Activated gamma-delta T cell (primary cell): ENCODE measurements at places on chromosomes 2 and 18.

- no peak for DNase-seq
These were observed 249.9 kb upstream of the RBBP8 start for GRCh38 chr18:22683196-22683676.

GRCh38 chr18:13416208-13416607 is 197.6 kb downstream of the LDLRAD4 start:
- no peak for DNase-seq

DNA sequence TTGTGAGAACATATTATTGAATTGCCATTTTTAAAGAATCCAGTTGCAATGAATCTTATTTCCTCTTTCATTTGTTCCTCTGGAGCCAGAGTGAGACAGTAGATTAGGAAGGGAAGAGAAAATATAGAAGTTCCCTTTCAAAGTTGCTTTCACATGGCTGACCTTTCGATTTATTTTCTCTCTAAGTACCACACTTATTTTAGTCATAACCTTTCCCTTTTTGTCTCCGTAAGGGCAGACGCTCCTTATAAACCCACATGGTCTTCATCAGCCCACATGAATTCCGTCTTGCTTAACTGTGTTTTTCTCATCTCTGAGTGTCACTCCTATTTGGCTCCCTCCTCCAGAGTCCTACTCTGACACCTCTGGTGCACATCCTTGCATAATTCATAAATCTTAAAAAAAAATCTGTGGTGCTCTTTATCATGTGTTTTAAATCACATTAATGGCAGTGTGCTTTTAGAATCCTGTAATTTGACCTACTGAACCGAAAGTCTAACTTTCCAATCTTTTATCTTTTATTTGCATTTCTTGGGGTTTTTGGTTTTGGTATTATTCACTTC is 38.5 kb upstream of the ZNF396 start:
- no peak for DNase-seq

DNA sequence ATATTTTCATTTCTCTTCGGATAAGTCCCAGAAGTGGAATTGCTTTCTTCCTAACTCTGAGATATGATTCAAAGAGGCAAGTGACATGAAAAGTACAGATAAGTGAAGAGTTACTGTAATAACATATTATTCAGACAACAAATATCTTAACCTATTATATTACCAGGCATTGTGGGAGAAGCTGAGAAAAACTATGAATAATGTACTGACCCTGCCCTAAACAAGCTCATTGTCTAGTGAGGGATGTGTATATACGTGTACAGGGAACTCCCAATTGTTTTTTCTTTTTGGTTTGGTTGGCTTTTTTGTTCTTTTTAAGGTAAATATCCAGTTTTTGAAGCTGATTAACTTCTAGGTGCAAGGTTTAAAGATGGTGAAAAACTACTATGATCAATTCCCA is 26.5 kb downstream of the NCKAP1 start:
- DNase-seq: no peak

GRCh38 chr18:23129355-23130002 is 5.8 kb upstream of the CABLES1 start:
- DNase-seq: no peak

DNA sequence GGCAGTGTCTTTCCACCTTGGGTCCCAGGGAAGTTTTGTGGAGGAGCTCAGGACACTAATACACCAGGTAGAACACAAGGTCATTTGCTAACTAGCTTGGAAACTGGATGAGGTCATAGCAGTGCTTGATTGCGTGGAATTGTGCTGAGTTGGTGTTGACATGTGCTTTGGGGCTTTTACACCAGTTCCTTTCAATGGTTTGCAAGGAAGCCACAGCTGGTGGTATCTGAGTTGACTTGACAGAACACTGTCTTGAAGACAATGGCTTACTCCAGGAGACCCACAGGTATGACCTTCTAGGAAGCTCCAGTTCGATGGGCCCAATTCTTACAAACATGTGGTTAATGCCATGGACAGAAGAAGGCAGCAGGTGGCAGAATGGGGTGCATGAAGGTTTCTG is 5.9 kb downstream of the CTLA4 start:
- no peak for DNase-seq

- no peak for DNase-seq
These were observed 17.0 kb downstream of the VRK2 start for GRCh38 chr2:58063641-58064040.

- DNase-seq: no peak
These were observed 68.6 kb upstream of the MAL start for GRCh38 chr2:94956797-94957391.

DNA sequence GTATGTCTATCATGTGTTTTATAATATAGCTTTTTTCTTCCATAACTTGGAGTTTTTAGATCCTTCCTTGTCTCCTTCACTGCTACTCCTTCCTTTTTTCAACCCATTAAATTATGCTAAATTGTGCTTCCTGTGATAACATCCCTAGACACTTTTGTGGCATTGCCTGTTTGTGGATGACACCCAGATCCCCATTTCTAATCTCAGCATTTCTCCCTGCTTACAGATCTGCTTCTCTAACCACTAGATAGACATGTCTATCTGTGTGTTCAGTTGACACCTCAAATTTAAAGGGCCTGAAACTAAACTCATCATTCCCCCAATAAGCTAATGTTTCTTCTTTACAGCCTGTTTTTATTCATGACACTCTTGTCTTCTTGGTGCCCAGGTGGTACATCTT is 244.8 kb downstream of the BABAM2 start:
- no peak for DNase-seq

DNA sequence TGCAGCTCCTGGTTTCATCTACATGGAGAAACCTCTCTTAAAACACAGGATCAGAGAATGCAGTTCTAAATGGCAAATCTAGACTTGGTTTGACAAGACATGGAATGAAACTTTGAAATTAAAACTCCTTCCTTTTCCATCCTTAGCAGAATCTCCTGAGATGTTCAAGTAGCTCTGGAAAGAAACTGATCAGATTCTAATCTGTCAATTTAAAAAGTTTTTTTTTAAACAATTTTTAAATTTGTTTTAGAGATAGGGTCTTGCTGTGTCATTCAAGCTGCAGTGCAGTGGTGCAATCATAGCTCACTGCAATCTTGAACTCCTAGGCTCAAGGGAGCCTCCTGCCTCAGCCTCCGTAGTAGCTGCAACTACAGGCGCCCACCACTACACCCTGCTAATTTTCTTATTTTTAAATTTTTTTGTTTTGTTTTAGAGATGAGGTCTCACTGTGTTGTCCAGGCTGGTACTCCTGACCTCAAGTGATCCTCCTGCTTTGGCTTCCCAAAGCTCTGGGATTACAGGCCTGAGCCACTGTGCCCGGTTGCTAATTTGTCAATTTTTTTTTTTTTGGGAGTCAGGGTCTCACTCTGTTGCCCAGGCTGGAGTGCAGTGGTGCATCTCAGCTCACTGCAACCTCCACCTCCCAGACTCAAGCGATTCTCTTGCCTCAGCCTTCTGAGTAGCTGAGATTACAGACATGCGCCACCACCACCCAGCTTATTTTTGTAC is 216.7 kb downstream of the TGIF1 start:
- DNase-seq: no peak

DNA sequence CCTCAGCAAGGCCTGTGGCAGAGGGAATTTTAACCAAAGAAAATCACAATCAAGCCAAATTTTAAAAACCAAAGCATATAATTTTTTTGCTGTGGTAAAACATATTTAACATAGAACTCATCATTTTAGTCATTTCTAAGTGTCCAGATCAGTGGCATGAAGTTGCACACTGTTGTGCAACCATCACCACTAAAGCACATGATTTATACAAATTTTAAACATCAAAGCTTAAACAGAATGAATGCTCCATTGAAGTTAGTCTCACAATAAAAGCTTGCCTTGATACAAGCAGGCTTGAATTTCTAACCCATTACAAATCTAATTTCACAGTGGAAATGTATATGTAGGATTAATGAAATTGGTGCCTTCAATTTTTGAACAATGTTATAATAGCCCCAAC is 31.2 kb downstream of the FTCDNL1 start:
- DNase-seq: no peak

- DNase-seq: no peak
These were observed 385.1 kb upstream of the POU3F3 start for GRCh38 chr2:104468846-104469245.

- DNase-seq: no peak
These were observed 69.7 kb downstream of the EPHA4 start for GRCh38 chr2:221502270-221503010.

DNA sequence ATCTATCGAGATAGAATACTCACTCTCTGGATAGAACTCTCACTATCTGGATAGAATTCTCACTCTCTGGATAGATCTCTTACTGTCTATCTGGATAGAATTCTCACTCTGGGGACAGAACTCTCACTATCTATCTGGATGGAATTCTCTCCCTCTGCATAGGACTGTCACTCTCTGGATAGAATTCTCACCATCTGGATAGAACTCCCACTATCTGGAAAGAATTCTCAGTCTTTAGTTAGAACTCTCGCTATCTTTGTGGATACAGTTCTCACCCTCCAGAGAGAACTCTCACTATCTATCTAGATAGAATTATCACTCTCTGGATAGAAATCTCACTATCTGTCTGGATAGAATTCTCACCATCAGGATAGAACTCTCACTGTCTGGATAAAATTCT is 16.5 kb downstream of the ABCG8 start:
- no peak for DNase-seq

GRCh38 chr2:126902859-126903258 is 4.2 kb downstream of the TEX51 start:
- DNase-seq: no peak

GRCh38 chr2:105790461-105791149 is 45.9 kb downstream of the NCK2 start:
- no peak for DNase-seq

DNA sequence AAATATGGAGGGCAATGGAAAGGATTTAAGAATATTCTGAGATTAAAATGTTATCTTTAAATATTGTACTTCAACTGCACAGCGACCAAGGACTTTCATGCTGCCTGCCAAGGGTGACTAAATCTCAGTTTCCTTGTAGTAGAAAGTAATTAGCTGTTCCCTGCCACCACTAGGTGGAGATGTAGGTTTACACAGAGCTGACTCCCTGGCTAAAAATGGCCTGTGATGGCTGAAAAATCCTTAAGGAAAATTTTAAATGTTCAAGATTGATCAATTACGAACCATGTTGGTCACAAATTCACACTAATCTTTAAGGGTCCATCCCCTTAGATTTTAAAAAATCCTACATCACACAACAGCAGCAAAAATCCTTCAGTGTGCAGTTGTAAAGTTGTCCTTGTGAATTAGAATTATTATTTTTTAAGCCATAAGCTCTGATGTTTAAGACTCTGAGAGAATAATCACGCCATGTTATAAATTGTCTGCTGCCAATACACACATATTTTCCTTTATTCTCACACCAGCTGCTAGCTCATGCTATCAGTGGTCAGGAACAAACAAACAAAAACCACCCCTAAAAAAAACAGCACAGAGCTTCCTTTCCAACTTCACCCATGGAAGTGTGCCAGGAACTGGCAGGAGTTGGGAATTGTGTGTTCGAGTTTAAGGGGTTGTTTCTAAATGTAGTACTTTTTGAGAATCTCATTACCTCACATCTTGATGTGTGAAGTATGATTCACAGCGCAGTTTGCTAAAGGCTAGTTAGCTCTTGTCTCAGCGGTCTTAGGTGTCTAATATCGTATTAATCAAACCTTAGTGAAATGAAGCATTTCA is 399.8 kb downstream of the TMEM182 start:
- DNase-seq: no peak

GRCh38 chr2:37005118-37005868 is 39.0 kb upstream of the STRN start:
- no peak for DNase-seq

DNA sequence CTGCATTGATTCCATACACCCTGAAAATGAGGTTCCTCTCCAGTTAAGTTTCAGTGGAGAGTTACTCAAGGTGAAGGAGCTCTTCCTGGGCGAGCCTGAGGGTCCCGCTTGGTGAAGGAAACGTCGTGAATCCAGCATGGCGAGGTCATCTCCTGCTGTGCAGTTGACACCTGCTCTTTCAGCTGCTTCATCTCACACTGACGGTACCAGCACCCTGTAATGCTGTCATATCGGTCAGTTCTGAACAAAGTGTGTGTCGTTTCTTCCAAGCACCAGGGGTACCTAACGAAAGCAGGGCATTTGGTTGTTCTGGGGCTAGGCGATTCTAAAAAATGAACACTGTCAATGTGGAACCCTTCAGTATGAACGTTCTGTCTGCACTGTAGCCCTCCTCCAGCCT is 52.6 kb downstream of the ITGB1BP1 start:
- no peak for DNase-seq

GRCh38 chr2:234001380-234002160 is 48.9 kb upstream of the SPP2 start:
- DNase-seq: no peak

GRCh38 chr2:152569186-152569585 is 148.1 kb downstream of the PRPF40A start:
- no peak for DNase-seq

GRCh38 chr2:173690349-173690748 is 274.8 kb downstream of the SP3 start:
- no peak for DNase-seq

GRCh38 chr2:28273751-28274150 is 118.9 kb upstream of the FOSL2 start:
- DNase-seq: no peak

DNA sequence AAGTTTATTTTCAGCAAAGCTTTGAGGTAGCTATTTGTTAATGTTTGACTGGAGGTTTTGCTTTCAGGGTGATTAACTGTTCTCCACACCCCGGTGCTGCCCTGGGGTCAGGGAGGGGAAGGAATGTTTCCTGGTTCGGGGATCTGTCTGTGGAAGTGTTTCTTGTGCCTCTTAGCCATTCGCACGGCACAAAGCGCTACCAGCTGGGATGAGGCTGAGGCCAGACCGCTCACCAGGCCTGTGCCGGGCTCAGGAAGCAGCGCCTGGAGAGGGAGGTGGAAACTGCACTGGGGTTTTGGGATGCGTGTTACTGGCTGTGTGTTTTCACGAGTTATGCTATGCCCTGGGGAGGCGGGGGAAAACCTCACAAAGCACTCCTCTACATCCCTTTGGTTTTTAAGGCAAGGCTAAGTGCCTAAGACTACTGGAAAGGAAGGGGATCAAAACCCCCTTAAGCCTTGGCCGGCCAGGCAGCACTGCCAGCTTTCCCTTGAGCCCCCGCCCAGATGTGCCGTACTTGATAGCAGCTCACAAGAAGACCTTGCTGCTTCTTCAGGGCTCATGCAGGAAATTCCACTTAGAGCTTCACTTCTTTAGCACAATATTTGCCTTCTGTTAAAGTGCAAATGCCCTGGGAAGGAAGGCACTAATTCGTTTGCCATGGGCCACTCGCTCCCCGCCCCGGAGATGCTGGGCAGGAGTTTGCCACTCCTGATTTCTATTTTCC is 65.7 kb upstream of the CNGA3 start:
- no peak for DNase-seq

- no peak for DNase-seq
These were observed 49.5 kb upstream of the MBOAT2 start for GRCh38 chr2:9052821-9053533.

DNA sequence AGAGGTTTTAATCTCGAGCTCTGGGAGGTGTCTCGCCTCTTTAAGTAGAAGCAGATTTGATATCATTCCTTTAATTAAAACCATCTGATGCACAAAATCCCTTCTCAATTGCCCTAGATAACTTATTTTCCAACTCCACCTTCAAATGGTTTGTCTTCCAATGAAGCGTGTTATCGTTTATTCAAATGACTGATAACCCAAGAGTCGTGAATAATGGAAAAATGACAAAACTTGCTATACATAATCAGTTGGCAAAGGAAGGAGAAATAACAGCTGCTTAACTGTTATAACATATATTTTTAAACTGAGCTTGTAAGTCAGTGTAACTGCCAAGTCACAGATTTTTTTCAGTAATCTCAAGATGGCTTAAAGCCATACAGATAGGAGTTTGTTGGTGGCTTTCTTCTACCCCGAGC is 144.6 kb downstream of the QPCT start:
- no peak for DNase-seq

- DNase-seq: no peak
These were observed 1.7 kb downstream of the ROCK2 start for GRCh38 chr2:11342551-11343367.
